HFF-Myc (cell line): ENCODE measurements at places on chromosomes 7 and 10.

- DNase-seq = no peak
Observed at GRCh38 chr7:120360918-120361317, 87.9 kb downstream of the KCND2 start.

DNA sequence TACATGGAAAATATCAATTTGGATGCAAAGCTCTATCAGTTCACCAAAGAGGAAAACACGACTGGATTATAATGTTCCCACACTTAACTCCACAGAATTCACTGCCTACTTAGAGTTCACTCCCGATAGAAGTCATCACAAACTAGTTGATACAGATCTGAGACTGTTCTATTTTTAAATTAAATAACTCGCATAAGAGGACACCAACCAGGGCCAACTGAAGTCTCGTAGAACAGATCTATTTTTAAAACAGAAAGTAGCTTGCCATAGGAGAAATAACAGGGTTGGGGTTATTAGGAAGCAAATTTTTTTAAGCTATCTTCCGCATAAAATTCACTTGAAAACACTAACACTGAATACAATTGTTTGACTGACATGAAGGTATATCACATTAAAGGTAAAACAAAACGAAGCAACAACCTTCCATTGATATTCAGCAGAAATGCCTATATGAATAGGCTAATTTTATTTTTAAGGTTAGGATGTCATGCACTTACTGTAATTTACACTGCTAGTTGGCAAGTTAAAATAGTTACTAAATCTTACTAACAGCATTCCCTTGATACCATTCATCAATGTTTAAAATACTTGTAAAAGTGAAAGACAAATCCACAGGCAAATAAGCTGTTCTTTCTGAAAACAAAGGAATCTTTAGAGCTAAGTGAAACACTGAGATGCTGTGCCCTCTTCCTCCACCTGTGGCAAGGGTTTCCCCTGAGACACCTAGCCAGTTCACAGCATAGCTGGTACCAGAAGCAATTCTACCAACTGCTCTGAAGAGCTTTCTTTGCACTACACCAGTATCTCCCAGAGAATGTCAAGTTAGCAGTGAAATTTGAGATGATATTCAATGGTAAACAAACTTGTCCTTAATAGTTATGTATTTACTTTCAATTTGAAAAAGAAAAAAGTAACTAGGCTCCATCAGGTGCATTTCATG, 186.7 kb upstream of the ANK3 start:
- DNase-seq = no peak

DNA sequence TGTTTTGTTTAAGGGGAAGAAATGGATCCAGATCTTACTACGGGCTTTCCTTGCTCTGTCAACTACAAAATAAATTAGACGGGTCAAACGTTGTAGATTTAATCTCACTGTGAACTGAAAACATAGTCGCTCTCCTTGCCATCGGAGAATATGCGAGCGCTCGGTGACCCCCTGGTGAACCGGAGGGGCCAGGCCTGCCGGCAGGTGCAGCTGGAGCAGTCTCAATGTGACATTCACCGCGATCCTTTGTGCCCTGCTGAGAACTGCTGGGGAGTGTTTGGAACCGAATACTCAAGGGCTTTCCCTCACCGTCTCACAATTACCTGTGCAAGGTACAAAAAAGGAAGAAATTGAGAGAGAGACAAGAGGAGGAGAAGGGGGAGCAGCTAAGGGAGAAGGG, 174.1 kb upstream of the GPR26 start:
- no peak for DNase-seq

DNA sequence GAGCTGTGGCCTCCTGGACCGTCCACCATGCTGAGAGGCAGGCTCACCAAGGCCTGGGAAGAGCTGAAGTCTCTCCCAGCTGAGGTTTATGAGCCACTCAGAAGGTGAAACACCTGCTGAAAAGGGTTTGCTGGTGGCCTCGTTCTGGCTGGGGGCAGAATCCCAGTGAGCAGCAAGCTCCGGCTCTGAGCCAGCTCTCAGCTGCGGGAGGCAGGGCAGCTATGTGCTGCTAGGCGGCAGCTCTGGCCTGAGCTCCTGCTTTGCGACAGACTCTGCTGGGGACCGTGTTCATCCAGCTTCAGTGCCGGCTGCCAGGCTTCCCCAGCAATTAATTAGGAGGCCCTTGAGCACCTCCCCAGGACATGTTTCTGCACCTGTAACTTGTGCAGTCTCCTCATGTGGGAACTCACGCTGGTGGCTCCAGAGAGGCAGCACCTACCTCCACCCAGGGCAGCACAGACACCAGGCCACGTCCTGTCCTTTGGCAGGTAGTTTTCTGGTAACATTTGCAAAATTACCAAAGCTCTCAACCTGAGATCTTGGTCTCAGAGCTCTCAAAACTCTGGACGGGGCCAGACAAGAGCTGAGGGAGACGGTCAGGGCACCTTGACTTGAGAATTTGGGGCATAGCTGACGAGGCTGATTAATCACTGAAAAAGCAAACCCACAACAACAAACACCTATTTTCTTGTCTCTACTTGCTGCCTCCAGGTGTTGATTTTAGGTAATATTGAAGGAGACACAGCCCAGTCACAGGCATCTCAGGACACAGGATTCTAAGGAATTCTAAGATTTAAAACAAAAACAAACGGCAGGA, 185.0 kb downstream of the TCERG1L start:
- no peak for DNase-seq

GRCh38 chr10:97724341-97724941, 10.9 kb downstream of the MARVELD1 start:
- no peak for DNase-seq

DNA sequence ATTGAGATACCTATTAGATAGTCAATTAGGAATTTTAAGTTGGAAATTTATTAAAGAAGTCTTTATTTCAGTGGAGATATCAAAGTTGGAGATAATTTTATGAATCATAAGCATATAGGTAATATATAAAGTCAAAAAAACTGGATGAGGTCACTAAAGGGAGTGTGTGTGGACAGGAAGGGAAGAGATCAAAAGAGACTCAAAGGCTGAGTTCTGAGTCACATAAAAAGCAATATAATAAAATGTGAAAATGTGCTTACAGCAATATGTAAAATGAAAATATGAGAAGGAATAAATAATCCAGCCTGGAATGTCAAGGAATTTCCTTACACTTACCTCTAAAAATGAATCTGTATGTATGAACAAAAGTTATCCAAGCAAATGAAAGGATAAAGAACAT, 583.3 kb upstream of the SORCS1 start:
- DNase-seq = no peak

DNA sequence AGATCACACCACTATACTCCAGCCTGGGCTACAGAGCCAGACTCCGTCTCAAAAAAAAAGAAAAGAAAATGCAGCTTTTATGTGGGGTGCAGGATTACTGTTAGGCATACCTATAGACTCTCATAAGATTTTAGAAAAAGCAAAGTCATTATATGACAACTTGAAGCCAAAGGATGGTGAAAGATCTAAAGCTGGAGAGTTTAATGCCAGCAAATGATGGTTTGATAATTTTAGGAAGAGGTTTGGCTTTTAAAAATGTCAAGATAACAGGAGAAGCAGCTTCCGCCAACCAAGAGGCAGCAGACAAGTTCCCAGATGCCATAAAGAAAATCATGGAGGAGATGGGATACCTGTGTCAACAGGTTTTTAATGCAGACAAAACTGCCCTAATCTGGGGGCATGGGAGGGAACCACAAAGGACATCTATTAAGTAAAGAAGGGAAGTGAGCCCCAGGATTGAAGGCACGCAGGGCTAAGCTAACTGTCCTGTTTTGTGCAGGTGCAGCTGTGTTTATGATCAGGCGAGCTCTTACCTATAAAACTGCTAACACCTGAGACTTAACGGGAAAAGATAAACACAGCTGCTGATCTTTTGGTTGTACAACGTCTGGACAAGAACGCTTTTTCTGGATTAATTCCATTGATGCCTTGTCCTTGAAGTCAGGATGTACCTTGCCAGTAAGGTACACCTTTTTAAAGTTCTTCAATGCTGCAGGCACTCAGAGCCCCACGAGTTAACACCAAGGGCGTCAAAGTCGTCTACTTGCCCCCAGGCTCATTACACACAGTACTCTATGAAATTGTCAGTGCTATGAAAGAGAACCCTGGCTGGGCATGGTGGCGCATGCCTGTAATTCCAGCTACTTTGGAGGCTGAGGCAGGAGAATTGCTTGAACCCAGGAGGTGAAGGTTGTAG, 10.5 kb upstream of the ANKRD61 start:
- no peak for DNase-seq

GRCh38 chr10:110597476-110597875, 30.0 kb downstream of the SMC3 start:
- DNase-seq = no peak

- DNase-seq = no peak
Observed at GRCh38 chr10:112907893-112908292, 42.2 kb upstream of the TCF7L2 start.

DNA sequence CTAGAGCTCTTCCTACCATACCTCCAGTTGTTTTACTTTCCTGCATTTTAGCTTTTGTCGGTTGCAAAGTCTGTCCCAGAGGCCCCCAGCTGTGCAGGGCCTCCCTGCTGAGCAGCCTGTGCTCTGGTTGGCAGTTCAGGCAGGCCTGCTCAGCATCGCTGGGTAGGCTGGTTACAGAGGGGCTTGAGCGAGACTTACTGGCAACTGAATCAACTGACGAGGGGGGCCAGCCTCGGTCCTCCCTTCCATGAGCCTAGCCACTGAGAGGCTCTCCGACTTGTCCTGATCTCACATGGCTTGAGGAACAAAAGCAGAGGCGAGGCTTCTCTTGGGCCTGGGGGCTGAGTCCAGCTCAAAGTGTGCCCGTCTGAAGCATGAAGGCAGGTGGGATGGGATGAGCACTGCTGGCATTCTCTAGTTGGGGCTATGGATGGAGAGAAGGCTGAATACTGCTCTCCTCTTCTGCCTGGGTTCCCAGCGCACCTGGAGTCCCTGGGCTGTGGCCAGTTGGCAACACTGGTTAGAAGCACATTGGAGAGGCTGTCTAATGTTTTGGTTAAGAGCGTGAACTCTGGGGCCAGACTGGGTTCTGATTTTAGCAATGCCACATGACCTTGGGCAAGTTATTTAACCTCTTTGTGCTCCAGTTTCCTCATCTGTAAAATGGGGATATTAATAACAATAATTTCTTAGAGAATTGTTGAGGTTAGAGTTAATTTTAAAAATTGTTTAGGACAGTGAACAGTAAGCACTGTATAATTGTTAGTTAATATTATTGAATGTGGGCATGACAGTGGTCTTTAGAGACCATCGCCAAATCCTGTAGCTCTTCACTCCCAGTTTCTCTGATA, 6.9 kb upstream of the SFRP5 start:
- DNase-seq = no peak

DNA sequence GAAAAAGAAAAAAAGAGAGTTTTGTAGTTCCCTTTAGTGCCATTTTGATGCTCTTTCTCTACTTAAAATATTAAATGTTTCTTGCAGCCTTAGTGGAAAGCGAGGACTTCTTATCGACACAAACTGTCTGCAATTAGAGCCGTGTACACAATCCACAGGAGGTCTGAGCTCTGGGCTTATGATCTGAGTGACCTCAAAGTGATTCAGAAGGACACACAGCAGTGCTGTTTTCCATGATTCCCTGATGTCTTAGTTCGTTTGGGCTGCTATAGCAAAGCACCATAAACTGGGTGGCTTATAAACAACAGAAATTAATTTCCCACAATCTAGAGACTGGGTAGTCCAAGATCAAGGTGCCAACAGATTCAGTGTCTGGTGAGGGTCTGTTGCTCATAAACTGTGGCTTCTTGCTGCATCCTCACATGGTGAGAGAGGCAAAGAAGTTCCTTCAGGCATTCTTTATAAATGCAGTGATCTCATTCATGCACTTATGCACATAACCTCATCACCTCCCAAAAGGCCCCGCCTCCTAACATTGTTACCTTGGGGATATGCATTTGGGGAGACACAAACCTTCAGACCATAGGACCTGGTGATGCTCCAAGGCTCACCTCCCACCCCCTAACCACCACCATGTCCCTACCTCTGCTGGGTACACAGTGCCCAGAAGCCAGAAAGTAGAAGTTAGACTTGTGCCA, 204.5 kb upstream of the GHITM start:
- no peak for DNase-seq

DNA sequence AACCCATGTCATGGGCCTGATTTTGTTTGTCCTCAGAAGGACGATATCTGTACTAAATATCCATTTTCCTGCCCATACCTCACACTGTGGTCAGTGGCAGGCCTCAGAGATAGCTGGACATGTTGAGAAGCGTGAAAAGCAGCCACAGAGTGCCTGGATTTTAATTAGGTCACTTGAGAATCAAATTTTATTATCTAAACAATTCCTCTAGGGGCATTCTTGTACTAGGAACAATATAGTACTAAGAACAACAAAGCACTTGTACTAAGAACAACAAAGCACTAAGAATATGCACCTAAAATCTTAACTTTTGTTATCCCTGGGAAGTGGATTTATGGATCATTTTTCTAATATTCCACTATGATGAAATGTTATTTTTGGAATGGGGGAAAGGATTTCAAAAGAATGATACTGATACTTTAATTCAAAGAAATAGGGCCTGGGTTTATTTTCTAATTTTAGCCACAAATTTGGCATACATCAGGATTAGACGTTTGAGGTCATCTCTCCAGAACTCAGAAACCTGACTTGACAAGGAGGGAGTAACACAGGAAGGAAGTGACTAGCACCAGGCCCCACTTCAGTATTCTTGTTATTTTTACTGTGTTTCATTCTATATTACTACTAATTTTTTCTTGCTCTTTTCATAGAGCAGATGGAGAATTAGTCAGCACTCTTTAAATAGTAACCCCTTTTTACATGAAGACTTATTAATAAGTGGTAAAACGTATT, 112.2 kb downstream of the EXOC4 start:
- DNase-seq = no peak

- no peak for DNase-seq
Observed at GRCh38 chr10:102112210-102112817, 7.9 kb downstream of the LDB1 start.

- no peak for DNase-seq
Observed at GRCh38 chr10:86313621-86314041, 53.0 kb downstream of the GRID1 start.

DNA sequence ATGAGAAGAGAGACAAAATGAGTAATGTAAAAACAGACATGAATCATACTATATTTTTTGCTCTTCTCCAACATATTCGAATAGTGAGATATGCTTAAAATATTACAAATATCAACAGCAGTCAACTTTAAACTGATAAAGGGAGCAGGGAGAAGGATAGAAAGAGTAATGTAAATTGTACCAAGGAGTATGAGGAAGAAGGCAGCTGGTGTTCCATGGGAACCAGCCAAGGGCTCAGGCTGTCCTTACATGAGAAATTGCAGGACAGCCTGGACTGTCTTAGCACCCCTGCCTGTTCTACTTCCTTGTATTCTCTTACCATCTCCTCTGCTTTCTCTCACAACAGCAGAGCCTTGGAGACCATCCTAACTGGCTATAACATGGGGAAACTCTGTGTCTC, 128.7 kb downstream of the TSPAN12 start:
- no peak for DNase-seq

GRCh38 chr10:114349522-114350215, 54.6 kb downstream of the AFAP1L2 start:
- no peak for DNase-seq

GRCh38 chr10:29057822-29058331, 231.0 kb upstream of the LYZL1 start:
- no peak for DNase-seq
